NCI-H1417 treated with DMSO at 0.1 percent for 48 hours (cell line): ENCODE measurements at places on chromosomes 1 and 21.

DNA sequence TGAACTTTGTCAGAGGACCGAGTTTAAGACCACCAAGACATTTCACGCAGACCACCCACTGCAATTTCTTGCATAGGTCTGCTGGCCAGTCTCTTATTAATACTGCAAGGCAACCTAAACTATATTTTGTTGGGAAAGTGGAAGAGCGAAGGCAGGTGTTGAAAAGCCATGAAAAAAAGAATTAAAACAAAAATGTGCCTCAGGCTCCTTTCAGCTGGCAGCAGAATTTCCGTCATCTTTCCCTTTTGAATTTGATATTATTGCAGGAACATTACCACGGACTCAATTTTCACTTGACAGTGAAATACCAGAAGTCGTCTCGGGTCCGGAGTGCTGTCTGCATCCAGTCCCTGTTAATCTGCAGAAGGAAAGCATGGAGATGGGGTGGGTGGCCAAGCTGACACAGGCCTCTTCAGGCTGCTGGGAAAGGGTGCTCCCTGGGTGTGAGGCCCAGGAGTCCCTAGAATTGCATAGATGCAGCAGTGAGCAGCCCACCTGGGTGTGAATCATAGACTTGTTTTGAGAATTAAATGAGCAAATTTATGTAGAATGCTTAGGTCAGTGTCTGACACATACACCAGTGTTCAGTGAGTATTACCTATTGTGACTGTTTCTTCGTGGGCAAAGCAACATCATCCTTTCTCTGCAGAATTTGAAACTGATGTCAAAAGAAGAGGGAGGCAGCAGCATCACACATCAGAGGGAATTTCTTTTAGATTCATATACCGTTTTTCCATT, 150.7 kb downstream of the PBX1 start:
- DNase-seq: no peak

- no peak for DNase-seq
Measured at GRCh38 chr1:98556521-98557158, 104.9 kb upstream of the SNX7 start.

DNA sequence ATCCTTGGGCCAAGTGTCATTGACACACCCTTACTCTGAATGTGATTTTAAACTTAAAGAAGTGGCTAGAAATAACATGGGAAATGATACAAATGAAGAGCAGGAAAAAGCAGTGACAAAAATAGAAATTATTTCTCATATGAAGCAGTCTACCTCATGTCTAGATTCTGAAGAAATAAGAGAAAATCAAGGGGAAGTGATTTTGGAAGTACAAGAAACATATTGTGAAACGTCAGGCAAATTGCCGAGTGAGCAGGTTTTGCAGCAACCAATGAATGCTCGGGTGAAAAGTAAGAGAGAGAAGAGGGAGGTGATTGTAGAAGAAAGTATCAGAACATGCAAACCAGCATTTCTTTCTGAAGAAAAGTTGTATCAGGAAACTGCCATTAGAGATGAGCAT, 130.7 kb downstream of the MACF1 start:
- DNase-seq: no peak

DNA sequence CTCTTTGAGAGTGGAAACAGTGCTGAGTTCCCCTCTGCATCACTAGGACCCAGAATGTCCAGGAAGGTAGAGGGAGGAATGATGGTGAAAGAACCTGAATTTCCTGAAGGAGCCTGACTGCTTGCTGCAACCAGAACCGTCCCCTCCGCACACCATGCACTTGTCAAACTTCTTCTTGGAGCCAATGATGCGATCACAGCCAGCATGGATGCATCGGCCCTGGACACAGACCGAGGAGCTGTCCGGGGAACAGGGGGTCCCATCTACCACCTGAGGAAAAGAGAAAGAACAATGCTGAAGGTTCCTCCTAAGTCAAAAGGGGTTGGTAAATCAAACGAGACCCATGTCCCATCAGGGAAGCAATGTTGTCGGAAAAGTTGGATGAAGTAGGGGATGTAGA, 6.9 kb downstream of the ADAMTS4 start:
- DNase-seq: no peak

- no peak for DNase-seq
Measured at GRCh38 chr1:55064071-55064581, 24.8 kb downstream of the PCSK9 start.

DNA sequence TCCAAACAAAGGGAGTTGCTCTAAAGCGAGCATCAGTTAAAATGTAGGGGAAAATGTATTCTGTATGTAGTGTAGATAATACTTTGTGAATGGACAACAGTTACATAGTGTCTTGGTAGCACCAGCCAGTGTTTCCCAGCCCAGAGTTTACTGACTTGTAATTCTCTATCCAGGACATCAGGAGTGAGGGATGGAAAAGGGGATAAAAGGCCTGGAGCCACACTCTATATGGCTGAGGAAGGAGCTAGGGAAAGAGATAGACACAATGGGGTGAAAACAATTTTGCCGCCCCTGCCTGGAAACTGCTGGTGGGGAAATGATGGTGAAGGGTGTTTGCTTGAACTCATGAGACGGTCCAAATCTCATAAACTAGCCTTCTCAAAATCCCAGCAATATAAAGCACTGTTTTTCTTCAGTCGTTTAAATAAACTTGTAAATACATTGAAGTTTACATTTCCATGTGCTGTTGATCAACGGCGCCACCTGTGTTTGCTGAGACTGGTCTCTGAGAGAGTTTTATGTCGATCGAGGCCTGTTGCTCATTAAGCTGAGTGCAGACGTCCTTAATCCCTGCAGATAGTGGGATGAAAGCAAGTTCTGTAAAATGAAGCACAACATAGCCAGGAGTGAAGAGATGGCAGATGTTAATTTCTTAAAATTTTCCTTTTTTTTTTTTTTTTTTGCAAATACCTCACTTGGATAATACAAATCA, 27.9 kb upstream of the AGO1 start:
- DNase-seq: no peak

DNA sequence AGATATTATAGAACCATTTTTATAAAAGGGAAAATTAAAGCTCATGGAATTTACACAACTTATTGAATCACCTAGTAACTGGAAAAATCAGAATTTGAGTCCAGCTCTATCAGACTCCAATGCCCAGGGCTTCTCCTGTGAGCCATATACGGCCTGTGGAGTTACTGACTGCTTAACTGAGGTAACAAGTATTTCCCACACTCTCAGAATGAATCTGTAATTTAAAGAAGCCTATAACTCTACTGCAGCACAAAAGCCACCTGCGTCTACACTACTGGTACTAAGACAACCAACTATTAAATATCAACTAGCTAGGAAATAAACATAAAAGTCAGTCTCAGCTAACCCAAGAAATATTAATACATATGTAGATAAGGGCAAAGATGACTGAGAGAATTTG, 29.4 kb downstream of the SMYD3 start:
- DNase-seq: no peak

DNA sequence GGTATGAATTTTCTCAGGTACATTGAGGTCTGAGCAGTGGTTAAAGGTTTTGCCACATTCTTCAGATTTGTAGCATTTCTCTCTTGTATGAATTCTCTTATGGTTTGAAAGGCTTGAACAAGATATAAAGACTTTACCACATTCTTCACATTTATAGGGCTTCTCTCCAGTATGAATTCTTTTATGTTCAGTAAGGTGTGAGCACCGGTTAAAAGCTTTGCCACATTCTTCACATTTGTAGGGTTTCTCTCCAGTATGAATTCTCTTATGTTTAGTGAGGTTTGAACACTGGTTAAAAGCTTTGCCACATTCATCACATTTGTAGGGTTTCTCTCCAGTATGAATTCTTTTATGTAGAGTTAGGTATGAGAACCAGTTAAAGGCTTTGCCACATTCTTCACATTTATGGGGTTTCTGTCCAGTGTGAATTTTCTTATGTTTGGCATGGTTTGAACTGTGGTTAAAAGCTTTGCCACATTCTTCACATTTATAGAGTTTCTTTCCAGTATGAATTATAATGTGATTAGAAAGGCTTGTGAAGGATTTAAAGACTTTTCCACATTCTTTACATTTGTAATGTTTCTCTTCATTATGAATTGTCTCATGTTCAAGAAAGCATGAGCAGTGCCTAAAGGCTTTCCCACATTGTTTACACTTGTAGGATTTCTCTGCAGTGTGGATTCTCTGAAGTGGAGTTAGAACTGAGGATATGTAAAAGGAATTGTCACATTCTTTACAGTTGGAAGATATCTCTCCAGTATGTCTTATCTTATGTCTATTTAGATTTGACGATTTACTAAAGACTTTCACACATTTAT, 18.4 kb upstream of the ZNF124 start:
- no peak for DNase-seq

DNA sequence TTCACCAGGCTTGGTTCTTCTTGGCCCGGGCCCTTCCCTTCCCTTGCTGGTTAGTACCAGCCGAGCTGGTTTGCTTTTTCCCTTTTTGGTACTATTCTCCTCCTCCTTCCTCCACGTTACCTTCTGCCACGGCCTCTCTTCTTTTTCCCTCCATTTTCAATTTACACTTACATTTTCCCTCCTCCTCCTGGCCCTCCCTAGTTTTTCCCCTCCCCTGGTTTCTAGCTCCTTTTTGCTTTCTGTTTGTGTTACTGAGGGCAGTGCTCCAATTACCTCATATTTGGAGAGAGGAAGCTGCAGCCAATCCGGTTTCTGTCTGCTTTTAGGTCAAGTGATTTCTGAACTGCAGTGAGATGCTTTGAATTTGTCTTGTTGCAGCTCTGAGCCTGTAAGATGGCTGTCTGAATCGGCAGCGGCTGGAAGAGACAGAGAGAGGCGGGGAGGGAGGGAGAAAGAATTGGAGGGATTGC, 63.7 kb downstream of the MACF1 start:
- peak; percentile 56 for DNase-seq

DNA sequence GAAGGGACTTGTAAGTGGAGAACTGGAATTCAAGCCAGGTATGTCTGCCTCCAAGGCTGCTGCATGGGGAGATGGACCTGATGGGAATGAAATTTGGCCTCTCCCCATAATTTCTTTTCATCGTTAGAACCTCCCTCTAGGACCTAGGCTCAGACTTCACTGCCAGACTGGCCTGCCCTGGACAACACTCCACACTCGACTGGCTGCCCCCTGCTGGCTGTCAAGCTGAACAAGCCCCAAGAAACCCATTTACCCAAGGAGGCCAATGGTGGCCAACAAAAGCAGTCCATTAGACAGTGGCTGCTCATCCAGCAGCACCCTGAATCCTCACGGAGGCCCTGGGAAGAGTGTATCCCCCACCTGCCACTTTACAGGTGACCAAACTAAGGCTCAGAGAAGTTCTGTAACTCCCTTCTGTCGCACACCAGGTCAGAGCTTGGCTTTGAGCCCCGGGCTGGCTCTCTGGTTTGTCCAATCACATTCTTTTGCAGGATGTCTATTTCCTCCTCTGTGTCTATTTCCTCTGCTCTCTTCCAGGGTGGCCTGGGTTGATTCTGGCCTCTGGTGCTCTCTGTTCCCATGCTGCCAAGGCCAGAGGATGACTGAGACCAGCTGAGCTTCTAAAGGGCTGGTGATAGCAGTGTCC, 3.8 kb downstream of the RNF186 start:
- DNase-seq: no peak

- no peak for DNase-seq
Measured at GRCh38 chr1:53172426-53173128, 24.0 kb upstream of the CPT2 start.

- no peak for DNase-seq
Measured at GRCh38 chr1:96923753-96924152, 202.2 kb downstream of the PTBP2 start.

DNA sequence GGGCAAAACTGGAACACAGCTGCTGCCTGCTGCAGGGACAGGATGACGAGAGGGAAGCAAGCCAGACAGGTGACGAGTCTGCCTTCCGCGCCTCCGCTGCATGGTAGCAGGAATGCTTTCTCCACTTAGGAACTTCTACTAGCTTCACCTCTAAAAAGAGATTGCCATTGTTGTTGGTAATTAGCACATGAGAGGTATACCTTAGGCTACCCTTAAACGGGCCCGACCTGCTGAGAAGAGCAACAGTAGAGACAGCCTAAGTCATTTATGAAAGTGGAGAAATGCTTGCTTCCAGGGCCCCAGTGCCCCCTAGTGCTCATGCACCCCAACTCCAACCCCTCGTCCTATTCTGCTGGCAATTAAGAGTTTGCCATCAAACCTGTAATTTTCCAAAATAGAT, 96.9 kb upstream of the AKT3 start:
- no peak for DNase-seq

DNA sequence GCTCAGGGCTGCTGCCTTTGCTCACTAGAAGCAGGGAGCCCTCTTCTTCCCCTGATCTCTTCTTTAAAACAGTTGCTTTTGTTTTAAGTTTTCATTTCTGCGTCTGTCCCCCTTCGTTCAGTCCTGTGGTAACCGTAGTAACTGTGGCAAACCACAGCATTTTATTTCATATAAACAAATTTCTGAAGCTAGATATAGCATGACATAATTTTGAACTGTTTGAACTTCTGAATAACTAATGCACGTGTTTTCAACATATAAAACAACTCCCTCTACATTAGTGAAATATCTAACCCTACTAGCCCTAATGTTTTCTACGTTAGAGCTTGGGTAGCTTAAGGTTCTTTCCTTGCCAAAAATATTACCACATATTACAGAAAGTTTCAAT, 104.6 kb downstream of the DISP1 start:
- DNase-seq: no peak

- no peak for DNase-seq
Measured at GRCh38 chr1:185388346-185388745, 71.3 kb upstream of the IVNS1ABP start.

DNA sequence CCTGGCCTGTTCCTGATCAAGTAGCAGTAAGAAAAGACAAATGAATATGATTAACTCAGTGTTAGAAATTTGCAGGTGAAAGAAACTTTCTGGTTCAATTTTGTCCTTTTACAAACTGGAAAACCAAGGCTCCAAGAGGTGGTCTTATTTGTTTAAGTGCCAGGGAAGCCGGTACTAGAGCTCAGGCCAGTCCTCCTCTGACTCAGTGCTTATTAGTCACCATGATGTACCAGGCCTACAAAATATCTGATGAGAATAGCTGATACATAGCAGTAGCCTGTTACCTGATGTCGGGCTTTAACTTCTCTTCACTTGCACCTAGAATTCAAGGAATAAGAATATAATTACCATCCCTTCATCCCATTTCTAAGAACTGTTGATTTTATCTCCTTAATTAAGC, 394.8 kb downstream of the LMX1A start:
- no peak for DNase-seq

DNA sequence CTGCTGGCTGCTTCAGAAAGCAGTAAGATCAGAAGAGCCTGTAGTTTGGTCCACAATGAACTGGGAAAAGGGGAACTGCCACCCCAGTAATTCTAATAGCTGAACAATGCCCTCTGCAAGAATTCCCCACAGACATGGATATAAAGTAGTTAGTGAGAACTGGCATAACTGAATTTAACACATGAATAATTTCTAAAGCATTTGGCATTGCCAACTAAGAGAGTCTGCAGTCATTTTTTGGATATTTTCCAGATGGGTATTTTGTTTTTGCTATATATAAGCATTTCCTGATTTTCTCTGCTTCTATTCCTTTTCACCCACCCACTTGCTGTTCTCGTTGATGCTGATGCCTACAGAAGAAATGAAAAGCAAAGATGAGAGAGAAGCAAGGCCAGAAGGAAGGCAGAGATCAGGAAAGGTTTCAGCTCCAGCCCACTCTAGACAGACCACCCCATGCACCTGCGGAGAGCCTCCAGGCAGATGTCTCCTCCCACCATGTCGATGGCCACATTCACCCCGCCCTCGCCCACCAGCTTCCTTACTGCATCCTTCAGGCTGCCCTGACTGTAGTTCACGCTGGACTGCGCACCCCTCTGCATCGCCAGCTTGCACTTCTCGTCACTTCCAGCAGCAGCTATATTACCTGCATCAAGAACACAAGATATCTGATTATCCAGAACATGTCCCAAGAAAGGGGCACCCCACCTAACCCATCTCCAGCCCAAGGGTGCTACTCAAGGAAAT, 55.9 kb upstream of the SEC16B start:
- DNase-seq: no peak

- DNase-seq: no peak
Measured at GRCh38 chr1:159827549-159827948, 876 bp downstream of the SLAMF8 start.
